ENCODE measurements at places on chromosomes 5 and 9.

GRCh38 chr9:335373-335772 lies 120.7 kb downstream of the DOCK8 start:
- no peak for DNase-seq
- H3K36me3 ChIP-seq, result no peaks in the 10 kb centered on the region
- H3K4me1 ChIP-seq, result peaks cover 3% of the 10 kb centered on the region
- H3K27ac ChIP-seq, result no peak overlapping the region
- H3K27me3 ChIP-seq, result no peaks in the 10 kb centered on the region
- no peak overlapping the region for H3K4me3 ChIP-seq

GRCh38 chr9:134892820-134893420 lies 12.3 kb downstream of the FCN2 start:
- DNase-seq, result peak; percentile 24
- peaks cover under 1% of the 10 kb centered on the region for H3K27me3 ChIP-seq
- no peaks in the 10 kb centered on the region for H3K36me3 ChIP-seq
- H3K27ac ChIP-seq, result no peak overlapping the region
- peaks cover 21% of the 10 kb centered on the region for H3K4me1 ChIP-seq

DNA sequence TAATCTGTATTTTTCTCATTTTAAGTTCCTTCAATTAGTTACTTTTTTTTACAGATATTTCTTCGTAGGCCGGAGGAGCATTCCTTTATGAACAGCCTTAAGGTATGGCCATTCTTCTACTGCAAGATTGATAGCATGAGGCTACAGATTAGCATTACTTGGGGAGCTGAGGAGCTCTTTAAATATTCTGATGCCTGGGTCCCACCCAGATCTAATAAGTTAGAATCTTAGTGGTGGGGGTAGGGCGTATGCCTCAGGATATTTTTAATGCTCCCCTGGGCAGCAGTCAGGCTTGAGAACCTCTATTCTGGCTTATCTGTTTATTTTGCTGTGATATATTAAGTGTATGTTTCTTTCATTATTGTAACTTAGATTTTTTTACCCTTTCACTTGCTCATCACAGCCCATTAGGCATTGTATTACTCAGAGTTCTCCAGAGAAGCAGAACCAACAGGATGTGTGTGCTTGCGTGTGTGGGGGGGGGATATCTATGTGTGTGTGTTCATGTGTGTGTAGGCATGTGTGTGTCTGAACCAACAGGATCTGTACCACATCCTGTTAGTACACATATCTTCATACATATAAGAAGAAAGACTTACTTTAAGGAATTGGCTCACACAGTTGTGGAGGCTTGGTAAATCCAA lies 91.8 kb upstream of the MTAP start:
- H3K27me3 ChIP-seq, result no peaks in the 10 kb centered on the region
- H3K4me3 ChIP-seq, result no peak overlapping the region
- no peak for DNase-seq
- no peaks in the 10 kb centered on the region for H3K36me3 ChIP-seq
- H3K4me1 ChIP-seq, result peaks cover 50% of the 10 kb centered on the region
- no peak overlapping the region for H3K27ac ChIP-seq

GRCh38 chr5:53027913-53028312 lies 38.8 kb downstream of the ITGA2 start:
- H3K27ac ChIP-seq, result no peak overlapping the region
- no peak for DNase-seq
- H3K4me1 ChIP-seq, result peaks cover 8% of the 10 kb centered on the region

GRCh38 chr5:64628901-64629300 lies 61.4 kb upstream of the SHISAL2B start:
- no peak overlapping the region for H3K4me3 ChIP-seq
- H3K27ac ChIP-seq, result no peak overlapping the region
- H3K4me1 ChIP-seq, result no peaks in the 10 kb centered on the region
- DNase-seq, result no peak
- peaks cover 4% of the 10 kb centered on the region for H3K27me3 ChIP-seq

- H3K4me1 ChIP-seq, result peaks cover 26% of the 10 kb centered on the region
- no peaks in the 10 kb centered on the region for H3K27me3 ChIP-seq
- no peak for DNase-seq
- H3K27ac ChIP-seq, result no peak overlapping the region
- no peak overlapping the region for H3K4me3 ChIP-seq
- no peaks in the 10 kb centered on the region for H3K36me3 ChIP-seq
These were observed 366.9 kb downstream of the DMRTA1 start for GRCh38 chr9:22813529-22813928.

- H3K36me3 ChIP-seq, result no peaks in the 10 kb centered on the region
- peak overlapping the region; percentile 35 for H3K27ac ChIP-seq
- H3K4me3 ChIP-seq, result no peak overlapping the region
- no peak for DNase-seq
- peaks cover 65% of the 10 kb centered on the region for H3K4me1 ChIP-seq
These were observed 75.7 kb downstream of the ZNF608 start for GRCh38 chr5:124670722-124671184.

GRCh38 chr9:98192503-98193335 lies at the start of gene CORO2A:
TSS of gene CORO2A (minus strand) at chr9:98192637. CDS start at chr9:98157660, 34,977 bp downstream.
- DNase-seq, result peak; percentile 78
- peak within 1 kb of the TSS; percentile 85 for H3K4me3 ChIP-seq
- H3K27ac ChIP-seq, result peak within 1 kb of the TSS; percentile 83
- H3K36me3 ChIP-seq, result no peaks in the 10 kb centered on the region
- no peaks in the 10 kb centered on the region for H3K27me3 ChIP-seq

DNA sequence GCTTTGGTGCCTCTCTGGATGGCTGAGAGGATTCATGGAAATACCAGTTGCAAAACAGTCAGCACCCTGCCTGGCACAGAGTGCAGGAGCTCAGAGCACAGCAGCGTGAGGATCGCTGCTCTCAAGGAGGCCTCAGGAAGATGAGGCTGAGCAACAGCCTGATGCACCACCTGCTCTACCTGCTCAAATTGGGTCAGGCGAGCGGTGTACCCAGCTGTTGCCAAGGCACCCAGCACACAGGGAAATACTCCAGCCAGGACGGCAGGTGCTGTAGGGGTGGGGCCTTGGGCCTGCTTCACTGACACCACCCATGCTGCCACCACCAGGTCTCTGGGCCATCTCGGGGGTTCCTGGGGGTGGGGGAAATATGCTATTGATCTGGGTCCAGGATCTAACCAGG lies 4.3 kb downstream of the EEIG1 start:
- peaks cover 61% of the 10 kb centered on the region for H3K4me1 ChIP-seq
- no peaks in the 10 kb centered on the region for H3K27me3 ChIP-seq
- DNase-seq, result no peak
- no peak overlapping the region for H3K27ac ChIP-seq

- H3K27me3 ChIP-seq, result no peaks in the 10 kb centered on the region
- H3K36me3 ChIP-seq, result peaks cover 24% of the 10 kb centered on the region
- DNase-seq, result no peak
- no peaks in the 10 kb centered on the region for H3K4me1 ChIP-seq
- no peak overlapping the region for H3K27ac ChIP-seq
- H3K4me3 ChIP-seq, result no peak overlapping the region
These were observed 85.3 kb upstream of the CTSV start for GRCh38 chr9:97124256-97124655.

- H3K27ac ChIP-seq, result no peak overlapping the region
- peaks cover 2% of the 10 kb centered on the region for H3K27me3 ChIP-seq
- H3K4me1 ChIP-seq, result peaks cover 9% of the 10 kb centered on the region
- H3K4me3 ChIP-seq, result no peak overlapping the region
- DNase-seq, result no peak
These were observed 63.9 kb downstream of the CETN3 start for GRCh38 chr5:90345684-90346083.

DNA sequence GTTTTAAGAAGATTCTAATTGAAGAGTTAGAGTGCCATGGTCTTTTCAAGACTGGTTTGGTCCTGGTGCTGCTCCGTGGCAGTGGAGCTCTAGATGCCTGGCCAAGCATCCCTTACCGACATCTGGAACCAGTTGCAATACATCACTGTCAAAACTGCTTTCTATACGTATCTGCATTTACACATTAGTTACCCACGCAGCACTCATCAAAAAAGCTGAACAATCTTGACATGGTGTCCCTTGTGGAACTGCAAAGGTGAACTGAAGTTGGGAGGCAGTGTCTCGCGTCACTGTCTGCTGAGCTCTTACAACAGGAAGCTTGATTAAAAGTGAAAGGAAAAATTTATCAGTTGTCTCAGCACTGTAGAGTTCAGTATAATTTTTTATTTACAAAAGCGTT lies 82.6 kb downstream of the PBX3 start:
- no peak for DNase-seq
- no peaks in the 10 kb centered on the region for H3K27me3 ChIP-seq
- H3K4me3 ChIP-seq, result no peak overlapping the region
- H3K36me3 ChIP-seq, result peaks cover 3% of the 10 kb centered on the region
- H3K27ac ChIP-seq, result no peak overlapping the region
- H3K4me1 ChIP-seq, result peaks cover 15% of the 10 kb centered on the region

DNA sequence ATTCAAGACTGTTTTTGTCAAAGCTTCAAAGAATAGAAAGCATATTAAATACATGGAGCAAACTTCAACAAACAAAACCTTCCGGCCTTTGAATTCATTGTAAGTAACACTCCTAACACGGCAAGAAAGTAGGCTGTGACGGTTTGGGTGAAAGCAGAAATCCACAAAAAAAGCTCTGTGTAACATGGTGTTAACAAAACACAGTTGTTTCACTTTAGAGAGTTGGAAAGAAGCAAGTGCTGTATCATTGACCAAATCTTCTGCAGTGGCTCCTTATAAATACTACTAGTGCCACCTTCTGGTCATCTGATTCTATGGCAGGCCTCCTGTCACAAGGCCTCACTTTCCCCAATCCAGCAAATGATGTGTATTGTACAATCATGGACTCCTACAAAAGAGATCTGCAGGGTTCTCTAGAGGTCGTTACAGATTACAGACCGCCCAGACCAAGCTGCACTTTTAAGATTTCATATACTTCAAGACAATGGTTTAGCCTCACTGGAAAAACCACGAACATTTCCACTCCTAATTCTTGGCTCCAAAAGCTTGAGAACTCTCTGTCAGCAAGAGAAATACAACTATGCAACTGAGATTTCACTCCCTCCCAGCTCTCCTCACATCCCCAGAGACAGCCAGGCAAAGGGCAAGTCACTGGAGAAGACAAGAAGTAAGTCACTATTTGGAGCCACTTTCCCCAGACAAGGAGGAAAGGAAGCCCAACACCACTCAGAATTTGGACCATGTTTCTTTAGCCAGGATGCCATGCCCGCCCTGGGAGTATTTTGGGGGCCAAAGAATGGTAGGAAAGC lies 196.2 kb downstream of the DTWD2 start:
- no peak for DNase-seq
- H3K4me3 ChIP-seq, result peak overlapping the region; percentile 21
- H3K27ac ChIP-seq, result peak overlapping the region; percentile 76
- H3K4me1 ChIP-seq, result peaks cover 33% of the 10 kb centered on the region

GRCh38 chr9:100441911-100442361 lies 15.0 kb downstream of the MSANTD3 start:
- no peaks in the 10 kb centered on the region for H3K27me3 ChIP-seq
- peak overlapping the region; percentile 47 for H3K27ac ChIP-seq
- H3K36me3 ChIP-seq, result peaks cover 19% of the 10 kb centered on the region

GRCh38 chr5:121962958-121963357 lies 1.2 kb downstream of the SRFBP1 start:
- peaks cover 10% of the 10 kb centered on the region for H3K27me3 ChIP-seq
- H3K36me3 ChIP-seq, result peaks cover 13% of the 10 kb centered on the region
- peak overlapping the region; percentile 97 for H3K27ac ChIP-seq
- peaks cover 14% of the 10 kb centered on the region for H3K4me1 ChIP-seq

GRCh38 chr5:15646371-15646770 lies 146.4 kb downstream of the FBXL7 start:
- H3K4me1 ChIP-seq, result peaks cover 22% of the 10 kb centered on the region
- no peak for DNase-seq
- no peak overlapping the region for H3K27ac ChIP-seq
- H3K4me3 ChIP-seq, result no peak overlapping the region
- H3K27me3 ChIP-seq, result no peaks in the 10 kb centered on the region
- peaks cover 14% of the 10 kb centered on the region for H3K36me3 ChIP-seq

GRCh38 chr5:172502969-172503368 lies 48.6 kb upstream of the SH3PXD2B start:
- H3K4me1 ChIP-seq, result peaks cover 3% of the 10 kb centered on the region
- H3K27me3 ChIP-seq, result peaks cover 10% of the 10 kb centered on the region
- H3K36me3 ChIP-seq, result no peaks in the 10 kb centered on the region

- H3K4me3 ChIP-seq, result no peak overlapping the region
- peaks cover 19% of the 10 kb centered on the region for H3K4me1 ChIP-seq
- H3K27me3 ChIP-seq, result peaks cover 2% of the 10 kb centered on the region
These were observed 215.6 kb downstream of the ACTL7B start for GRCh38 chr9:108640230-108640629.

DNA sequence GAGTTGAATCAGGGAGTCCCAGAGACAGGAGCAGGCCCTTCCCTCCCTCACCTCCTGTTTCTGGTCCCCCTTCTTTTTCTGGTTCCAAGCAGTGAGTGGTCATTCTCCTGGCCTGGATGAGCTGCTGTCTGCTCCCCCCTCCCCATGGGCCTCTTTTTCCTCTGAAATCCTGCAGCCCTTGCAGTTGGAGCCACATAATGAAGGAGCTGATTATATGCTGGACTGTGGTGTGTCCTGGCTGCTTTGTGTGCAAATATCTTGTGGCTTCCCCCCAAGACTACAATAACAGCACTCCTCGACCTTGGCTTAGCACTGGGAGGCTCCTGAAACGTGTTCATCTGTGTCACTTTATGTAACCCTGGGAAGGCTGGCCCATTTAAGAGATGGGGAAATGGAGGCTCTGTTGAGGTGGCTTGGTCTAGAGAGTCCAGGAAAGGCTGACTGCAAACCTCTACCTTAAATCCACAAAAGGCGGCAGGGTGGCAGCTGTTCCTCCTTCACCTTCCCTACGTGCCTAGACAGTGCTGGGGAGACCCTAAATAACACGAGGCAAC lies 69.2 kb downstream of the SH3PXD2B start:
- H3K4me1 ChIP-seq, result no peaks in the 10 kb centered on the region
- H3K27ac ChIP-seq, result no peak overlapping the region
- H3K4me3 ChIP-seq, result no peak overlapping the region
- no peak for DNase-seq

DNA sequence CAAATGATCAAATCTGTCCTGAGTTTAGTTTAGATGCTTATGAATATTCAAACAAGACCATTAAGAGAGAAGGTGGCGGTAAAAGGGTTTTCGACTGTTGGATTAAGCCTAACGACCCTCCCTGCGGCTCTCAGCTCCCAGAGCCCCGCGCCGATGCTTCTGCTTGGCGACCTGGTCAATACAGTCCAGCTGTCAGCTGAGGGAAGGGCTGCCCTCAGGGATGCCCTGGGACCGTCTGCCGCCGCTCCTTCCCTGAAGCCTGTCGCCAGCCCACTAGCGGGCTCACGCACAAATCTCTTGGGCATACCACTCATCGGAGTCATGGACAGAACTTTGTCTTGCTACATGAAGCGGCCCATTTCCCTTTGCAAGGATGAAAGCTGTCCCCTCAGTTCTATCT lies 136.6 kb upstream of the RAPGEF1 start:
- no peaks in the 10 kb centered on the region for H3K27me3 ChIP-seq
- H3K4me3 ChIP-seq, result no peak overlapping the region
- H3K27ac ChIP-seq, result no peak overlapping the region
- no peak for DNase-seq
- H3K4me1 ChIP-seq, result no peaks in the 10 kb centered on the region

Data from mesothelial cell of epicardium (in vitro differentiated cells).